ENCODE measurements at places on chromosomes 1 and 21.

DNA sequence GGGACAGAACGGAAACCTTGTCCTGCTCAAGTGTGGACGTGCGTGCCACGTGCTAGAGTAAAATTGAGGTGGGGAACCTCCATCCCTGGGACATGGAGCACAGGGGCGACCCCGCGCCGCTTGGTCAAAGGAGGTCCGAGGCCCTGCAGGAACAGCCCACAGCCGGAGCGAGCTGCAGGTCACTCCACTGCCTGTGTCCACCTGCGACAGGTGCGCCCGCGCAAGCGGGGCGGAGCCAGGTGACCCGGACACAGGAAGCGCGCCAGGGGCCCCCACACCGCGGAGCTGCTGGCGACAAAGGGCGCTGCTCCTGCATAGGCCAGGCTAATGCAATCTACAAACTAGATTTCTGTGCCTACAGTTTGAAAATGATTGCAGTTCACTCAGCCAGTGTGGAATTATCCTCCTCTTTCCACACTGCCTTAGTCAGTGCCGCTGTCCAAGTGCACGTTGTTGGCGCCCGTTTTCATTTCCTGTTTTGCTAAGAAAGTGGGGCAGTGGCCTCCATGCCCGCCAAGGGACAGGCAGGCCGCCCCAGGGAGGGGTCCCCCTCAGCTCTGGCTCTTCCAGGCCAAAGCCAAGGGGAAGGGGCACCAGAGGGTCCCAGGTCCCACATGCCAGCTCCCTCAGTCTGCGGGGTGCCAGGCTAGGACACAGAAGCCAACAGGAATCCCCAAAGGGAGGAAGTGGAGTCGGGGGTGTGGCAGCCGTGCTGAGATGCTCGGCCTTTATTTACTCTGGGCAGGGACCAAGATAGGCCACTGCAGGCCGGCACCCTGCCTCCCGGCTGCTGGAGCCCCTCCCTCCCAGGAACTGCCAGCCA is 4.3 kb upstream of the NADK start:
- DNase-seq, result peak; percentile 79
- H3K4me1 ChIP-seq, result peaks cover 22% of the 10 kb centered on the region
- peaks cover 28% of the 10 kb centered on the region for H3K36me3 ChIP-seq

DNA sequence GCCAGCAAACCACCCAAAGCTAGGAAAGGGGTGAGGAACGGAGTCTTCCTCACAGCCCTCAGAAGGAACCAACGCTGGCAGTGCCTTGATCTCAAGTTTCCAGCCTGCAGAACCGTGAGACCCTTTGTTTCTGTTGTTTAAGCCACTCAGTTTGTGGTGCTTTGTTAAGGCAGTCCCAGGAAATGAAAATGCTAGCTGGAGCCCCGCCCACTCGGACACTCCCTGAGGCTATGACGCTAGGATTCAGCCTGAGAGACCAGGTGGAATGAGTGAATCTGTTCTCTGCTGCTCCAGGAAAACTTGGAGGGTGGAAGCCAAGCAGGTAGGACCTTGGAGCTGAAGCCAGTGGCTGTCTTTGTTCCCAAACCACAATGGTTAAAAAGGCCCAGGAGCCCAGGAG is 196.5 kb upstream of the POU3F1 start:
- no peaks in the 10 kb centered on the region for H3K27me3 ChIP-seq
- no peak overlapping the region for H3K27ac ChIP-seq
- no peak overlapping the region for H3K4me3 ChIP-seq
- H3K4me1 ChIP-seq, result no peaks in the 10 kb centered on the region
- no peak for DNase-seq

DNA sequence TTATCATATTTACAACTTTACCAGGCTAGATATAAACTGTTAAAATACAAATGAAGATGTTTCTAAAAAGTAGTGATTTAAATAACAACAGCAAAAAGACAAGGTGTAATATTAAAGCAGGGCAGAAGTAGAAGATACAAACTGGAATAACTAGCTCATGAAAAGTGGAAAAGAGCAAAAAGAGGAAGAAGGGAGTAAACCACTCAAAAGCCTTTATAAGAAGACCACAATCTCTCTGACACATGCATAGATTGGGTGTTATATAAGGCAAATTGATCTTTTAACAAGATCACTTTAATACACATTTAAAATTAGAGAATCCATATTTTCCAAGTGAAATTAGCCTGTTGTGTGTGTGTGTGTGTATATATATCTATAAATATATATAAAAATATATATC is 5.0 kb downstream of the DENND1B start:
- H3K4me1 ChIP-seq, result peaks cover 22% of the 10 kb centered on the region
- H3K27me3 ChIP-seq, result no peaks in the 10 kb centered on the region
- no peak overlapping the region for H3K27ac ChIP-seq
- H3K36me3 ChIP-seq, result no peaks in the 10 kb centered on the region
- no peak overlapping the region for H3K4me3 ChIP-seq

GRCh38 chr1:45535988-45536766 is 14.4 kb upstream of the AKR1A1 start:
- DNase-seq, result no peak
- no peak overlapping the region for H3K4me3 ChIP-seq
- no peaks in the 10 kb centered on the region for H3K27me3 ChIP-seq

- H3K36me3 ChIP-seq, result peaks cover under 1% of the 10 kb centered on the region
- no peak for DNase-seq
- peaks cover 18% of the 10 kb centered on the region for H3K4me1 ChIP-seq
- no peak overlapping the region for H3K27ac ChIP-seq
- H3K4me3 ChIP-seq, result no peak overlapping the region
These were observed 6.8 kb downstream of the HCRTR1 start for GRCh38 chr1:31624309-31624708.
